ENCODE measurements at places on chromosomes 5 and 9.

DNA sequence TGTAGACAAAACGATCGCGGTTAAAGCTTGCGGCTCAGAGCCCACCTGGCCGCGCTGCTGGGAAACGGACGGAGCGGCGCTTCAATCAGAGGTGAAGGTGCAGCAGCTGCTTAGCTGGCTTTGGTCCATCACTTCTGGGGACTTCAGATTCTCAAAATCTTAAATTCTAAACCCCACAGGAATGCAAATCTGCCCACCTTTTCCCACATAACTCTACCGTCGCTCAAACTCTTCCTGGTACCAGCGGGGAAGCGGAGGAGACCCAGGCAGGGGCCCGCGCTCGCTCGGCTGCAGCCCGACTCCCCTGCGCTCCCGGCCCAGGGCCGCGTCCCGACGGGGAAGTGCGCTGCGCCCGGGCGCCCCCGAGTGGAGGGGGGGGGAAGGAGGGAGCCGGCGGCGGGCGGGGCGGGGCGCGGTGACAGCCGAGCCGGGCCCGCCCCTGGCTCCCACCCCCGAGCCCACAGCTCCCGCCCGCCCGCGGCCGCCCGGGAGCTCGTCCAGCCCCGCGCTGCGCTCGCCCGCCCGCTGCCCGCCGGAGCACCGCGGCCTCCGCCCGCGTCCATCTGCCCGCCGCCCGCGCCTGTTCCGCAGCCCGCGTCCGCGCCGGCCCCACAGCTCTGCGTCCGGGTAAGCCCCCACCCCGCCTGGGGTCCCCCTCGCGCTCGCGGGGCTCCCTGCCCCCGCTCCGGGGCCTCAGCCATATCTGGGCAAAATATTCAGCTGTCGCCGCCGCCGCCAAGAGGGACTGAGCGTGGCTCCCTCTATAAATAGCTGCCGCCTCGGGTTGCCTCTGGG lies at the start of gene TMOD1:
TMOD1 (plus strand) TSS at position 490 of the 795 bp plus-strand sequence. CDS start 22,523 bp downstream, outside the sequence.
- DNase-seq, result peak; percentile 64

DNA sequence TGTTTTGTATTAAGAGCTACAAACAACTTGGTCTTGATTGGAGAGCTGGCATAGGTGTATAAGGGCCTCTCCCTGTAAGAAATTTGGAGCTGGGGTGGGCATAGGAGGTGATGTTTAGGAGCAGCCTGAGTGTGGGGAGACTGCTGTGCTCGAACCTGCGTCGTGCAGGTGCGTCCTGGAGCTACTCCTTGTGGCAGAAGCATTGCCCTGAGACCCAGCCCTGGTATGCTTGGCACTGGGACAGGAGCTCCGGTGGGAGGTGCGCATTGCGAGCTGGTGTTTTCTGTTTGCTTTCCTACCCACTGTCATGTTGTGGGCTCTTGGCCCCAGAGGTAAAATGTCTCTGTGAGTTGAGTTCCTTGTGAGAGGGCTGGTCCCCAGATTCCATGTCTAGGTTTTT lies 46.4 kb downstream of the EHMT1 start:
- DNase-seq, result no peak

DNA sequence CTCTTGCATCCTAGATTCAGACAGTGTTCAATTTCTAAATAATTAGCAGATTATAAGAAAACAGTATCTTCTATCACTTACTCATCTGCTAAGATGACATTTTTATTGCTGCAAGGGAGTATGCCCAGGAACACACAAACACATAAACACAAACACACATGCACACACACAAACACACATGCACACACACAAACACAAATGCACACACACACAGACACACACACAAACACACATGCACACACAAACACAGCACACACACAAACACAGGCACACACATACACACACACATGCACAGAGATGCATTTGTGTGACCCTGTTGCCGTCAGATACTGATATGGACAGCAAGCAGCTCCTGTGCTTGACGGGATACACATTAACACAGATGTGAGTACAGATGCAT lies 612.9 kb downstream of the IRX1 start:
- DNase-seq, result no peak

GRCh38 chr5:157387683-157388093 lies 72.3 kb upstream of the NIPAL4 start:
- no peak for DNase-seq

DNA sequence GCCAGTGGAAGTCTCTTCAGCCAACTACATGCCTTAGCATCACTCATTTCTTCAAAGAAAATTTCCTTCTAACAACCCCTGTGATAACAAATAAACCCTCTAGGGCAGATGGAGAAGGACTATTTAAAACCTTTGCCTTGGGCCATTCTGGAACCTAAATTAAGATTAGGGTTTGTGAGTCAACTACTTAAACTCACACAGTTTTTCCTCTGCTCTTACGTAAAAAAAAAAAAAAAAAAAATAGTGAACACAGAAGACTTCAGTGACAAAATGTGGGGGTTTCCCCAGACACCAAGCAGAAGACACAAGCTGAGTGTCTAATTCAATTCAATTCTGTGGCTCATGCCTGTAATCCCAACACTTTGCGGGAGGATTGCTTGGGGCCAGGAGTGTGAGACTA lies 65.8 kb upstream of the ERCC6L2 start:
- no peak for DNase-seq

DNA sequence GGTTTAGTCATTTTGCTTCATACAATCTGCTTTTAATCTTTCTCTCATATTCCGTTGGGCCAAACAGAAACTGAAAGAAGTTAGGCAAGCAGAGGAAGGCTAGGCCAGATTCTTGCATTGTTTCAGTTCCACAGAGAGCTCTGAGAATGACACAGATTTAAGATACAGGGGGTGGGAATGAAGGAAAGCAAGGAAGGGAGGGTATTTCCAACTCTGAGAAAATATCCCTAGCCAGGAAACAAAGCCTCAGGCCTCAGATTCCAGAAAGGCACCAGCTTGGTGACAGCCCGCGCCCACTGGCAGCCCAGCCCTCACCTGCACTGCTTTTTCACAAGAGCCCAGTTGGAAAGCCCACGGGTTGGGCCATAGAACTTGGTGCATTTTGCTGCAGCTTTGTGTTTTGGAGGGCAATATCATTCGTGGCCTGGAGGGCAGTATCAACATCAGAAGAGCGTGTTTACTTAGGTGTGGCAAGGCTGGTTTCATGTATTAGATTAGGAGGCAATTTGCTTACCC lies 63.5 kb downstream of the ENC1 start:
- peak; percentile 67 for DNase-seq

GRCh38 chr5:143865426-143866025 lies 53.6 kb downstream of the HMHB1 start:
- no peak for DNase-seq

DNA sequence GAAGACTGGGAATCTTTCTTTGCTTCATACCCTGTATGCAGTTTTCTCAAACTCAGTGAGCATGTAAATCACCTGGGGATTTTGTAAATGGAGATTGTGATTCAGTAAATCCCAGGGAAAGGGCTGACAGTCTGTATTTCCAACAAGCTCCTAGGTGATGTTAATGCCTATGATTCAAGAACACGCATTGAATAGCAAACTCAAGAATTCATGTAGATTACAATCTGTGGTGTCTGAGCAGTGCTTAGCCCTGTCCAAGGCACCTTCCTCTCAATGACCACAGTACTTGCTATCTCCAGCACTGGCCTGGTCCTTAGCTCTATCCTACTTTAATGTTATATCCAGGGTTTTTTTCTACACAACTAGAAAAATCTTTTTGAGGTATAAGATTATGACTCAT lies 721.4 kb upstream of the MEF2C start:
- DNase-seq, result no peak

DNA sequence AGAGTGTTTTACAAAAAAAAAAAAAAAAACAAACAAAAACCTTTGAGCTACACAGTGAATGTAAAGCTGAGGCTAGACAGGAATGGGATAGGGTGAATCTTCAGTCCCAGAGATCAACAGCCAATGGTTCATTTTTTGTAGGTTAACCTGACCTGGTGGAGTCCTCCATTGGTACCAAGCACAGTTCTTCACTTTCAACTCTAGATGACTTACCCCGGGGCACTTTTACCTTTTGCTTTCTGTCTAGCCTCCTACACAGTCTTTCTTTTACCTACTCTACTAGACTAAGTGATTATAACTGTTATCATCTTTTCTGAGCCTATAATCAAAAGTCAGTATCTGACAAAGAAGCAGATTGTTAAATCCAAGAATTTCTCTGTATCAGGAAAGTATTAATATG lies 50.9 kb downstream of the ANXA2R start:
- no peak for DNase-seq

DNA sequence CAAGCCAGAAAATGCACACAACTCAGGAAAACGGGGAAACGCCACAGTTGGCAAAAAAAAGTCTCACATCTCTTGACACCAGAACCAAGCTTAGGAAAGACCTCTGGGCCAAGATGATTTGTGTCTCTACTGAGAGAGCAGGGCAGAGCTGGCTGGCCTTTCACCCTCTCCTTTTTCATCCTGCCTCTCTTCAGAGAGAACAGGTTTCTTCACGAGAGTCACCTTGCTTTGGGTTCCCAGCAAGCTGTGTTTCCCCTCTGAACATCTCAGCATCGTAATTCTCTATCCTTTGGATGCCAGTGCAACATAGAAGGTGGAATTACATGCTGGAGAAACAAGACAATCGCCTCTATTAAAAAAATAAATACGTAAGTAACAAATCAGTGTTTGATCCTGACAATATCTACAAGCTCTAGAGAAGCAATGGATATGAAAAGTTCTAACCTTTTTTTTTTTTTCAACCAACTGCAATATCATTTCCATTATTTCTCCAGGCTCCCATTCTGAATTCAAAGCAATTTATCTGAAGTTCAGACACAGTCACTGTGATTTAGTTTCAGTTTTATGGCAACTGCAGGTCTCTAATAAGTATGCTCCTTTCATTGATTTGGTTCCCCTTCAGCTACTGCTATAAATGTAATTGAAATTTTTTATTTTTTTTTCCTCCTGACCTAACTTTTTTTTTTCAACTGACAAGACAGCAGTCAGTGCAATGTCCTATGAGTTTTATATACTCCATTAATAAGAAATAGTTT lies 708.6 kb downstream of the DTWD2 start:
- no peak for DNase-seq

- DNase-seq, result no peak
Measured at GRCh38 chr5:96703384-96703920, 41.3 kb downstream of the CAST start.

- peak; percentile 67 for DNase-seq
Measured at GRCh38 chr9:69215774-69216485, 41.9 kb downstream of the TJP2 start.

- no peak for DNase-seq
Measured at GRCh38 chr5:74201334-74202081, 439.0 kb downstream of the ENC1 start.

- no peak for DNase-seq
Measured at GRCh38 chr5:16983022-16983639, 47.0 kb upstream of the MYO10 start.

DNA sequence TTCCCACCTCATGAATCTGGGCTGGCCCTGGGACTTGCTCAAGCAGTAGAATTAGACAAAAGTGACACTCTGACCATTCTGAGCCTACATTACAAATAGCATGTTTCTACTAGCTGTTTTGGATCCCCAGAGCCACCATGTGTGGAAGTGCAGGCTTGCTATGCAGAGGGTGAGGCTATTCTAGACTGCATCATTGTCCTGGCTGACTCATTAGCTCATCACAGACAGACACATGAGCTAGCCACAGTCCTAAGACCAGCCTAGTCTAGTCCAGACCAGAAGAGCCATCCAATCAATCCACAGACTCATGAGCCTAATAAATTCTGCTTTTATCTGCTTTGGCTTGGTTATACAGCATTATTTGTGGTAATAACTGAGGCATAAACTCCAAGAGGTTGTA lies 351.9 kb downstream of the PRELID2 start:
- no peak for DNase-seq

DNA sequence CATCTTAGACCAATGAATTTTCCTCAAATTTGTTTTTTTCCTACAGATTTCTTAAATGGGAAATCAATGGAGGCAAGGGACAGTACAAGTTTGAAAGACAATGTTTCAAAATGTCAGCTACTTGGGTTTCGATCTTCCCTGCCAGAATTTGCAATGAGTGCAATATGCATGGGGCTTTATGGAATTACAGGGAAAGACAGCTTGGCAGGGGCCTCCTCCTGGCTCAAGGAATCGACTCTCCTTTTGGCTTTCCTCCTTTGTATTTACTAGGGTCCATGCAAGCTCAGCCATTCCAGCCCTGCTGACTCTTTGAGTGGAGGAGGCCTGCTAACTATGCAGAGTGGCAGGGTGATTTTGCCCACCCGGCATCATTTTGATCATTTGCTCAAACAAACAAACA lies 63.2 kb downstream of the MED27 start:
- DNase-seq, result no peak

DNA sequence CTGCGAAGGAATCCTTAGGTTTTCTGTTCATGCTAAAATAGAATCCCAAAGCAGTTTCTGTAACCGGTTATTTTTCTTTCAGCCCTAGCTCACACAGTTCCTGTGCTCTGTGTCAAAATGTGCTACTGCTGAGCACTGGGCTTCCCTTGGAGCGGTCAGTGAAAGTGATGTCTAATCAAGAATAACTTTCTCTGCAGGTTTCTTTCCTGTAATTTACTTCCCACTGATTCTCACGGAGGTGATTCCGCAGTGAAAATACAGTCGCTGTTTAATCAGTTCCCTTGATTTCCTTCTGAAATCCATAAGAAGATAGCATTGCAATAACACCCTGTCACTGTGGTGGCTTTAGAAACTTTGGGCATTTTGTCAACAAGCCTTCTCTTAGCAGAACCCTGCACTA lies 112.0 kb upstream of the ISL1 start:
- DNase-seq, result no peak

- no peak for DNase-seq
Measured at GRCh38 chr9:72352911-72353388, 12.1 kb downstream of the ZFAND5 start.

DNA sequence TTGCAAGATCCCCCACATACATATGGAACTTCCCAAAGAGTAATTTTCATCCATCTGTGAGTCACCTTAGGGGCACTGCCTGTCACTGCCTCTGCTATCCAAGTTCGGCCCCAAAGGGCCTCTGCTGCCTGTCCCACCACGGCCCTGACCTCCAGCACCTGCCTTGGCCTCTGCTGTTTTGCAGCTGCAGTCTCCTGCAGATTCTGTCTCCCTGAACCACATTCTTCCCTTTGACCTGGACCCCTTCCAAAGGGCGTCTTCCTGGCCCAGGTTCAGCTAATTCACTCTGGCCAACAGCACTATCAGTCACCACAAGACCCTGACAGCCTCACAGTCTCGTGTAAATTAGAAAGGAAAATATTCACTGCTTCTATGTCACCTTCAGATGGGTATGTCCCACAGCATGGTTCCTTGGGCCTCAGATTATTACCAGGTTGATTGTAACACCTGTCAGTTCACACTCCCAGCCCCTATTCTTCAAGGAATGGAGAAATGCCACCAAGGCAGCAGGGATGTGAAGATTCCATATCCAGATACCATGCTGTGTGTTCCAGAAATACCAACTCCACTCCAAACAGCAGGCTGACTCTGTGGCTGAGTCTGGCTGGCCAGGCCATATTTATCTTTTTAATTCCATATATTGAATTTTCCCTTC lies 479.3 kb downstream of the ARHGEF28 start:
- no peak for DNase-seq

- no peak for DNase-seq
Measured at GRCh38 chr9:95091601-95092261, 225.8 kb downstream of the FANCC start.
